NCI-H345 (cell line): ENCODE measurements at places on chromosomes 1 and 21.

DNA sequence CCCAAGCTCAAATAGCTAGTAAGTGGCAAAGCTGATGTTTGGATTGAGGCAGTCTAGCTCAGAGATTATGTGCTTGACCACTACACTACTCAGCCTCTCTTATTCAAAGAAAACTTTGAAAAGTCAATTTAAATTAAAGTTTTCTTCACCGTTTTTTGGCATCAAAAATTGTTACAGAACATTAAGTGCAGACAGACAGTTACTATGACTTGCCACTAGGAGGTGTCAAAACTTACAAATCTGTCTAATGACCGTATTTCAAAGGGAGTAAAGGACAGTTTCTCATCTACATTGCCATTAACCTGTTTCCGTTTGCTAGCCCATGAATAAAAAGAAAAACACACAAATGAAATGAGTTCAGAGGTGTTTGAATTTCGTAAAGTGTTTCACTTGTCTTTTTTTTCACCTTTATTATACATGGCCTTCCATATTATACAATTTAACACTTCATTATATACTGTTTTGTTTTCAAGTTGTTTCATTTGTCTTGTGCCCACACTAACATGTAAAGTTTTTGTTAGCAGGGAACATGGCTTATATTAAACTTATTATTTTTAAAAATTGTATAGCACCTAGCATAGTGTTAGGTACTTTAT, 57.4 kb upstream of the MTF2 start:
- peak; percentile 57 for DNase-seq

- no peak for DNase-seq
Observed at GRCh38 chr1:162720996-162721395, 69.5 kb upstream of the HSD17B7 start.

DNA sequence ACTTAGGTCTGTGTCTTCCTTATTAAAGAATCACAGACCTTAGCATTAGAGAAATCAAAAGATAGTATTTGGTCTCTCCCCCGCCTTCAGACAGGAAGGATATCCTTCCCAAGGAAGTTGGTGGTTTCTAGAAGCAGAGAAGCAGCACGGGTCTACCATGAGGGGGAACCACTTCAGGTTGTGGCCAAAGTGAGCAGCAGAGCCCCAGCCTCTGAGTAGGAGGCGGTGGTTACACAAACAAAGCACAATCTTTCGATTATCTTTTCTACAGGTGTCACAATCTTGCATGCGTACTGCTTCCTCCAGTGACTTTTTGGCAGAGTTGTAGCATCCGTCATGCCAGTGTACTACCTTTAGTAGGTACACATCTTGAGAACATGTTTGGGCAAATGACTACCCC, 8.8 kb downstream of the PGLYRP4 start:
- DNase-seq = no peak

DNA sequence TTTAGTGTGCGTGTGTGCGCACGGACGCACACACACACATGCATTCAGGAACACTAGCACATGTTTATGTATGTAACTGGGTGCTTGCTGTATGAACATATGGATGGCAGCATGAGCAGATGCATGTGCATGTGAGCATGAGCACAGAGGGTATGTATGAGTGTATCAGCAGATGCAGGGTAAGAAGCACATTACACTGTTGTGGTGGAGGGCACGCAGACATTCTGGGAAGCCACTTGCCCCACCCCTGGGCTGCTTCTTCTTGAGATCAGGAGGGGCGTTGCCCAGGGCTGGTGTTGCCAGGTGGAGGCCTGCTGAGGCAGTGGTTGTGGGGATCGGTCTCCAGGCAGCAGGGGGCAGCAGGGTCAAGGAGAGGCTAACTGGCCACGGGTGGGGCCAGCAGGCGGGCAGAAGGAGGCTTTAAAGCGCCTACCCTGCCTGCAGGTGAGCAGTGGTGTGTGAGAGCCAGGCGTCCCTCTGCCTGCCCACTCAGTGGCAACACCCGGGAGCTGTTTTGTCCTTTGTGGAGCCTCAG, 3.9 kb upstream of the P3R3URF start:
- peak; percentile 29 for DNase-seq

DNA sequence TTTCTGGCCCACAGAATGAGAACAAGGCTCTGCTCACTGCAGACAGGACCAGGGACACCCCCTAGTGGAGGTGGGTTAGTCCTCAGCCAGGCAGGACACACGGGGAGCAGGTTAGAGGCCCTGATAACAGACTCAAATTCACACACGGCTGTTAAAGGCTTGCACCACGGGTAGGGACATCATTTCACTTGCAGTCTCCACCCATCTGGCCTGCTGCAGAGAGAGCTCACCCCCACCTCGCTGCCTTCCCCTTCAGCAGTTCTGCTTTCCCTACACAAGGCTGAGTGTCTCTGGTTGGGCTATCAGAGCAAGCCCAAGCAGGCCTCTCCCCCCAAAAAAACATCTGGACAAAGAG, 20.6 kb downstream of the MEF2D start:
- DNase-seq = no peak

DNA sequence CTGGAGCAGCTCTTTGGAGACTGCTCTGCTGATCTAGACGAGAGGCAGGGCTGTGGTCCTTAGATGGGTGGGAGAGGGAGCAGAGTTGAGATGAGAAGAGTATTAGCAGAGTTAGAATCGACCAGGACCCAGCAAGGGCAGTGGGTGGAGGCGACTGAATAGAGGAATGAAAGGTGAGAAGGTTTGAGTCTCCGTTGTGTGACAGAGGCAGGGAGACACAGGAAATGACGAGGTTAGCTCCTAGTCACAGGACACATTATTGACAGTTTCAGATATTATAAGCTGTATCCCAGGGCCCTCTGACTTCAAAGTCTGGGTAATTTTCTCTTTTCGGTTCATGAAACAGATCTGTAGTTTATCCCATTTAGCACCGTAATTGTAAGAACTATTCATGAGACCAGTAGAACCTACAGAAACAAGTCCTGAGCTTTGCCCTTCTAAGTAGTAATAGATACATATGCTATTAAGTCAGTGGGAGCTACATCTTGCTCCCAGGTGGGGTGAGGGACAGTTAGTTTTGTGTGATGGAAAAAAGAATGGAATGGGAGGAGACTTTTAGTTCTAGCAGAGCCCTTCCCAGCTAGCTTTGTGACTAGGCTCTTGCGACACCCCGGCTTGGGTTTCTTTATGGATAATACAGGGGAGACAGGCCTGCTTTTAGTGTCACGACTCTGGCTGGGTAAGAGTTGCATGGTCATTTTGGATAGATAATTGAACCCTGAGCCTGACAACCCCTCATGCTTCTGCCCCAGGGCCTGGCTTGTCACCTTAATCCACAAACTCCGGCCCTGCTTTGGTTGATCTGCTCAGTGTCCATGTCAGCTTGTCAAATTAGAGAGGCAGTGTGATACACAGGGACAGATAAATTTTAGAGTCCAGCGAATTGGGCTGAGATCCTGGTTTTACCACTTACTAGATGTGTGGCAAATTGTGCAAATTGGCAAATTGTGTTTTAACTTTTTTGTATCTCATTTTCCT, 70.2 kb downstream of the UCK2 start:
- DNase-seq = no peak

- DNase-seq = no peak
Observed at GRCh38 chr21:22250355-22250754, 1252.1 kb downstream of the NCAM2 start.

DNA sequence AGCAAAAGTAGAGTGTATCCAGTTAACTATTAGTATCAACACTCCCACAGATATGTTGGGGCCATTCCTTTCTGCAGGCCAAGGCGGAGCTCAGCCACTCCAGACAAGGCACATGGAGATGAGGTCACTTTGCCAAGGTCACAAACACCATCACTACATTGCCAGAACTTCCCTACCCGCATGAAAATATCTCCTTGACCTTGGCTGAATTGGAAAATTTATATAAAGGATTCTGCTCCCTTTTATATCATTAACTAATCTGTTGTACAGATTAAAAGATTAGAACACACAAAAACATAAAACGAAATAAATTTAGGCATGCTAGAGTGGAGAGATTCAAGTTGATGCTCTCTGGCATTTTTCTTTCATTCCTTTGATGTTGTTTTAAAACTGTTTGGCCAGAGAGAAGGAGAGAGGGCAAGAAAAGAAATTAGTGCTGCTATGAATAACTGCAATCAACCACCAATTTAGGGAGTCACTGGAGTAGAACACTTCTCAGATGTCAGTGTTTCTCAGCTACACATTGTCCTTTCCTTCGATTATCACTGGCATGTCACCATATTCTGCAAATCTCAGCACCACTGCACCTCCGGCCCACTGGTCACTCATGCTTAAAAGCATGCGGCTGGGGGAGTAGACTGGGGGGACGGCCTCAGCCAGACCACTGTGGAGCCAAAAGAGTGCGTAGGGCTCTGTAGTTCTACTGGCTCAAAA, 78.7 kb upstream of the ATP1B1 start:
- DNase-seq = no peak

DNA sequence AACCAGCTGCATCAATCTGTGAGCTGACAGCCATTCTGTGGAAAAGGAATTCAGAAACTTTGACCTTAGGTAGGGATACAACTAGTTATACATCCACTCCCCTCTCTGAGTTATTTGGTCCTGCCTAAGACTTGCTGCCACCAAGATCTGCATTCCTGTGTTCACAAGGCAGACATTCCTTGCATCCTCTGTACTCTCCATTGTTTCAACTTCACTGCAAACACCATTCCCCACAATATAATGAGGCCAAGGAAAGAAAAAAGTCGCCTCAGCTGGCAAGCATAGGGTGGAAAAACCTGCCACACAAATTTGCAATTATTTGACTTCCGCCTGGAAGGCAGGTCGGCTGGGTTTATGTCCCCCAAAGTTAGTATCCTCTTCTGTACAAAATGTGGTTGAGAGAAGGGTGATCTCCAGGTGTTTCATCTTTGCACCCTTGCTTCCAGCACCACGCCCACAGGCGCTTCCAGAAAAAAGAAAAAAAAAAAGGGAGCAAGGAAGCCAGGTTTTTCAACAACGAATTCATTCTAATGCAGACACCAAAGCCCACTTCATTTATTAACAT, 676 bp upstream of the CTTNBP2NL start:
- no peak for DNase-seq

- no peak for DNase-seq
Observed at GRCh38 chr21:17051054-17051453, 461.8 kb upstream of the CXADR start.

DNA sequence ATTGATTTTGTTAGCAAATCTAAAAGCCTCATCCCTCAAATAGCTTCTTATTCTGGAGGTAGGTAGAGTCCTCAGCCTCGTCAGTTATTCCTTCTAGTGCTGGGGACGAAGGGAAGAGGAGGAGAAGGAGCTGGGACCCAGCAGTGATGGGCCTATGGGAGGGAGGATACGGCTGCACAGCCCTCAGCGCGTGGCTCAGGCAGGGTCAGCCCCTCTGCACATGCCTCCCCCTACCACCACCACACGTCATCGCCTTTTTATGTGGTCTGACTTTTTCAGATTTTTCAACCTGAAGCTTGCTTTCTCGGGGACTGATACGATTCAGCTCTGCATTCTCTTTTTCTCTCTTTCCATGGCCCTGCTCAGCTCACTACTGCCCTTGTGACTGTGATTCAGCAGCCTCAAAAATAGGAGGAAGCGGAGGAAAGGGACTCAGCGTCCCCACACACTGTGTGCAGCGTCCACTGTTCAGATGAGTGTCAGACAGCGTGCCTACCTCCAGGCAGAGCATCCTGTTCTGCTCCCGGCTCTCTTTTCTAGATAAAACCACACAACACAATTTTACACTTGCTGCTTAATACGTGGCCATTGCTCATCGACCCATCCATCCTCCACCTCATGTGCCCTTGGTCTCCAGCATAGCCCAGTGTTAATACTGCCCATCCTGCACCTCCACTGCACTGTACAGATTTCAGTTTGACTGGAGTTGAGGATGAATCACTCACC, 827 bp downstream of the OR2B11 start:
- no peak for DNase-seq

GRCh38 chr1:75996196-75996595, 64.0 kb upstream of the ASB17 start:
- DNase-seq = no peak

GRCh38 chr1:225422795-225423517, 4.9 kb downstream of the LBR start:
- peak; percentile 6 for DNase-seq

GRCh38 chr21:32412162-32413014, at the start of gene EVA1C:
TSS of gene EVA1C (plus strand) at chr21:32412706. CDS start at chr21:32412854, 148 bp downstream.
- peak; percentile 64 for DNase-seq

GRCh38 chr1:233582439-233582838, 31.5 kb upstream of the KCNK1 start:
- no peak for DNase-seq

GRCh38 chr1:205804605-205805004, 8.4 kb downstream of the SLC41A1 start:
- no peak for DNase-seq

DNA sequence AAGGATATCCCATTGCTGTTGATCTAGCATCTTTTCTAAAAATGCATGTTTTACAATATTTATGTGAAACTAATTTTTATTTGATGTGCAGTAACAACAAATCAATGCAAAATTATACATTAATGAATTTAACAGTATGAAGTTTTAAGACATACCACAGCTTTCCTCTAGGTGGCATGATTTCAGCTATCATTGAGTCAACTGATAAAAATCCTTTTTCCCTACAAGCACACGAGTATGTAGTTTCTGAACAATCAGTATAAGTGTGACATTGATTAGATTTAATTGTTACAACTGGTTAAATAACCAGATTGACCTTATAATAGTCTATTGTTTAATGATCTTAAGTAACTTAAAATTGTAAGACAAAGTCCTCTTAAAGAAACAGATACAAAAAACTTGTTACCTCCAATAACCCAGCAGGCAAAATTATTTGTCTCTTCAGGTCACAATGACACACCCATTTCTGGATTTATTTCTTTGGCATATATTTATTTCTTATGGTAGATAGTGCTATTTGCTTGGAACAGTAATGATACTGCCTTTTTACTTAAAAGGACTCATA, 5.8 kb upstream of the TGFB2 start:
- DNase-seq = peak; percentile 34

- peak; percentile 34 for DNase-seq
Observed at GRCh38 chr1:221740369-221740992, 1.4 kb downstream of the DUSP10 start.
